ENCODE measurements at places on chromosomes 13 and 19. TPM values are rescaled to one million over a fixed set of nuclear protein-coding genes. Genes with fewer than 3 reads are reported as not detected.
A peak's percentile ranks its signal among the peaks of the same experiment; 100 is the strongest.

DNA sequence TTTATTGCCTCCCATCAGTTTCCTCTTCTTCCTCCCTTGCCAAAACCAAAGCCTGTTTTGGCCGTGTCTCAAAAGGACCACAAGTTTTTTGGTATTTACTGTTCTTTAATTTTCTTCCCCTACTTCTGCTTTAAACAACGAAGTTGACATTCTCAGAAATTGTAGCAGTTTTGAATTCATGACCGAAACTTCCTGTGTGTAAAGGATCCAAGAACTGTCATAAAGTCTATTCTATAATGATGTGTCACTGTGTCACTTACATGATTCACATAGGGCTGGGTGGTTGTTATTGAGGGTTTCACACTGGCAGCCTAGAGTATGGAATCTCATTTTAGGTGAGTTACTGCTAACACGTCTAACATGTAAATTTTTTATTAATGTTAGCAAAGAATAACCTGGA is 741.0 kb upstream of the KLHL1 start:
- DNase-seq: no peak
- no peaks in the 10 kb centered on the region for H3K27me3 ChIP-seq
- no peak overlapping the region for H3K4me3 ChIP-seq
- no peaks in the 10 kb centered on the region for H3K36me3 ChIP-seq
- no peaks in the 10 kb centered on the region for H3K4me1 ChIP-seq
- H3K27ac ChIP-seq: no peak overlapping the region

GRCh38 chr13:79445968-79446645 is 34.8 kb upstream of the NDFIP2 start:
- H3K27ac ChIP-seq: peak overlapping the region; percentile 15
- H3K4me3 ChIP-seq: no peak overlapping the region

Gene ZNF418
- total RNA-seq: 7.9 TPM

- peaks cover 3% of the 10 kb centered on the region for H3K4me1 ChIP-seq
- no peaks in the 10 kb centered on the region for H3K27me3 ChIP-seq
- no peak for DNase-seq
- H3K36me3 ChIP-seq: no peaks in the 10 kb centered on the region
- no peak overlapping the region for H3K27ac ChIP-seq
Observed at GRCh38 chr19:39906283-39906682, 28.2 kb downstream of the FCGBP start.

DNA sequence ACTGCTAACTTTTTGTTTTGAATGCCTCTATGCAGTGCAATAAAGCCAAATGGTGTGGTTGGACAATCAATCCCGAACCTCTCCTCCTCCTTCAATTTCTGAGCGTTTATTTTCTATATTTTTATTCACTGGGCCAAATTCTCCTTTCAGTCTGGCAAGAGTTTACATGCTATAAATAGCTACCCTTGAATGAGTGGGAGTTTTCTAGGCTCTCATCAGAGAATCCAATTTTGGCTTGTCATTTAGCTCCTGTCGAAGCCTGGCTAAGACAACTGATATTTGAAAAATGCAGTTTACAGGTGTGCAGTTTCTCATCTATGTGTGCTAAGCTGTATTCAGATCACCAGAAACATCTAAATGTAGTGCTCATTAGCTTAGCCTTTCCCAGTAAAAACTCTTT is 61.8 kb downstream of the OLFM4 start:
- H3K4me1 ChIP-seq: no peaks in the 10 kb centered on the region
- H3K36me3 ChIP-seq: no peaks in the 10 kb centered on the region
- H3K27ac ChIP-seq: no peak overlapping the region
- H3K27me3 ChIP-seq: peaks cover 1% of the 10 kb centered on the region

Gene ARHGEF18
- 88.2 TPM for total RNA-seq

Gene NLRP11
- not detected for total RNA-seq

Gene TINCR
- 0.40 TPM for total RNA-seq

DNA sequence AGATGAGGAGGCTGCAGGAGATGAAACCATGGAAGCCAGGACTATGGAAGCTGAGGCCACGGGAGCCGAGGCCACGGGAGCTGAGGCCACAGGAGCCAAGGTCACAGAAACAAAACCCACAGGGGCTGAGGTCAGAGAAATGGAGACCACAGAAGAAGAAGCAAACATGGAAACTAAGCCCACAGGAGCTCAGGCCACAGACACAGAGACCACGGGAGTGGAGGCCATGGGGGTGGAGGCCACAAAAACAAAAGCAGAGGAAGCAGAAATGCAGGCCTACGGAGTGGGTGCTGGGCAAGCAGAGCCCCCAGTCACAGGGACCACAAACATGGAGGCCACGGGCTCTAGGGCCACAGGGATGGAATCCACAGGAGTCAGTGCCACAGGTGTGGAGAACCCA is 12.5 kb upstream of the EBI3 start:
- H3K4me1 ChIP-seq: peaks cover 8% of the 10 kb centered on the region
- H3K27me3 ChIP-seq: no peaks in the 10 kb centered on the region
- H3K36me3 ChIP-seq: no peaks in the 10 kb centered on the region
- no peak overlapping the region for H3K4me3 ChIP-seq

DNA sequence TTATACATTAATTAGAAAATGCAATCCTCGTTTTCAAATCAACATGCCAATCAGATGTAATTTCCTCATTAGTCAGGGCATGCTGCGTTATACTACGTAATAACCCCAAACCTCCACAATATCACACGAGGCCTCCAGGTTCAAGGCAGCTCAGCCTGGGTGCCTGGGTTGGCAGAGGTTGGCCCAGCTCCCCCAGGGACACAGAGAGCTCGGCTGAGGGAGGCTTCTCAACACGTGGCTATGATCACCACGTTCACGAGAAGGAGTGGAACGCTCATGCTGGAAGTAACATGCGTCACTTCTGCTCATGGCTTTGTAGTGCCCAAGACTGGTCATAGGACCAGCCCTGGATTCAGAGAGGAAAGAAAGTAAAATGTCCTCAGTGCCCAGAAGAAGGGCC is 144.9 kb upstream of the SOX1 start:
- H3K27ac ChIP-seq: no peak overlapping the region
- no peaks in the 10 kb centered on the region for H3K4me1 ChIP-seq
- DNase-seq: no peak
- H3K4me3 ChIP-seq: no peak overlapping the region

Measured in activated CD4-positive, alpha-beta T cell treated with anti-CD3 and anti-CD28 coated beads, Interleukin-2, amount 10 ng/mL, durations not matched to agents 7 days and 5 days (primary cell).